ENCODE measurements at places on chromosomes 16 and 17. TPM values are rescaled to one million over a fixed set of nuclear protein-coding genes. Genes with fewer than 3 reads are reported as not detected.

- H3K27ac ChIP-seq = no peak overlapping the region
- DNase-seq = peak; percentile 72
- H3K27me3 ChIP-seq = no peaks in the 10 kb centered on the region
- H3K4me3 ChIP-seq = no peak overlapping the region
- H3K4me1 ChIP-seq = 0 out of 2 replicates have a peak, but pooled peaks cover 1% of the 10 kb centered on the region
Observed at GRCh38 chr17:3935140-3935542, 18.9 kb upstream of the P2RX1 start.

DNA sequence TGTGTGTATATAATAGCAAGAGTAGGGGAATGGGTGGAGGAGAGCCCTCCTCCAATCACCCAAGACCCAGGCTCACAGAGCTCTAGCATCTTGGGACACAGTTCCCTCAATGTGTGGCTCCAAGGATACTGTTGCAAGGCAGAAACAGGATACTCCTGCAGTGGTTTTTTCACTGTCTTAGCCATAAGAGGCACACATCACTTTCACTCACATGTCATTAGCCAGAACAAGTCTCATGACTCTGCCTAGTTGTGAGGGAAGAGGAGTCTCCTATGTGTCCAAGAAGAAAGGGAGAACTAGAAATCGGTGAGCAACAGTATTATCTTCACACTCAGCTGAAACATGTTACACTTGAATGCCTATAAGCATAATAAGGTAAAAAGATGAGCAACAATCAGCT lies 11.1 kb upstream of the NUDT7 start:
- no peaks in the 10 kb centered on the region for H3K36me3 ChIP-seq
- no peak for DNase-seq
- H3K4me1 ChIP-seq = no peaks in the 10 kb centered on the region
- H3K4me3 ChIP-seq = no peak overlapping the region
- H3K27ac ChIP-seq = no peak overlapping the region

DNA sequence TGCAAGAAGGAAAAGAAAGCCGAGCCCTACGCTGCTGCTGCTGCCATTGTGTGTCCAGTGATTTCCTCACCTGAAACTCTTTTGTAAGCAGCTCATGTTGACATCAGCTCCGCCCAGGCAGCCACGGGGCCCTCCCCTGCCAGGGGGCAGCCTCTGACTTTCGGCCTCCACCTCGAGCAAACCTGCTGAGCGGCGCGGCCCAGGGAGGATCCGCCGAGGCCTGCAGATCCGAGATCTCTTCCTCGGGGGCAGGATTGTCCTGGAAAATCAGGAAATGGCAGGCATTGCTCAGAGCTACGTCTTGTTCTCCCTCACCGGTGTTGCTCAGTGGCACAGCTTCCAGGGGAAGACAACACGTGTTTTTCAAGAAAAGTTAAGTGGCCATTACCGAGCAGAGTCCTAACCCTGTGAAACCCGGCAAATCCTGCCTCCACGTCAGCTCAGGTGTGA lies 35.6 kb upstream of the ZNF750 start:
- peaks cover 9% of the 10 kb centered on the region for H3K36me3 ChIP-seq
- no peak overlapping the region for H3K27ac ChIP-seq
- no peak overlapping the region for H3K4me3 ChIP-seq

GRCh38 chr17:1482680-1483079 lies 9.8 kb downstream of the MYO1C start:
- no peaks in the 10 kb centered on the region for H3K27me3 ChIP-seq
- H3K36me3 ChIP-seq = peaks cover 53% of the 10 kb centered on the region
- H3K4me1 ChIP-seq = peaks cover 9% of the 10 kb centered on the region
- no peak overlapping the region for H3K27ac ChIP-seq

DNA sequence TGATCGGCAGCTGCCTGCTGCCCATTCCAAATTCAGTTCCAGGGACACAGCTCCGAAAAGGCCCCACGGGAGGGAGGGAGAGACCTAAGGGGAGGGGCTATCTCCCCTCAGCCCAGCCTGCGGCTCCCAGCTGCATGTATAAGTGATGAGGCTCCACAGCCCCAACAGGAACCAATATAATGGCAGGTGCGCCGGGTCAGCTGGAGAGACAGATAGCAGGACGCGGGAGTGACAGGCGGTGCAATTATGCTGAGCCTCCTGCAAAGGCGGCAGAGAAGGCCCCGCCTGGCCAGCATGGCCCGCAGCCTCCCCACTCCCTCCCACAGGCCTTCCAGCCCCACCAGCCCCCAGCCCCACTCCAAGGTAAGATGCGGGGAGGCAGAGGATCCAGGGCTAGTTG lies 8.1 kb upstream of the C1QL1 start:
- H3K4me1 ChIP-seq = peaks cover 39% of the 10 kb centered on the region
- no peak overlapping the region for H3K4me3 ChIP-seq
- H3K27me3 ChIP-seq = peaks cover 4% of the 10 kb centered on the region
- no peak overlapping the region for H3K27ac ChIP-seq

DNA sequence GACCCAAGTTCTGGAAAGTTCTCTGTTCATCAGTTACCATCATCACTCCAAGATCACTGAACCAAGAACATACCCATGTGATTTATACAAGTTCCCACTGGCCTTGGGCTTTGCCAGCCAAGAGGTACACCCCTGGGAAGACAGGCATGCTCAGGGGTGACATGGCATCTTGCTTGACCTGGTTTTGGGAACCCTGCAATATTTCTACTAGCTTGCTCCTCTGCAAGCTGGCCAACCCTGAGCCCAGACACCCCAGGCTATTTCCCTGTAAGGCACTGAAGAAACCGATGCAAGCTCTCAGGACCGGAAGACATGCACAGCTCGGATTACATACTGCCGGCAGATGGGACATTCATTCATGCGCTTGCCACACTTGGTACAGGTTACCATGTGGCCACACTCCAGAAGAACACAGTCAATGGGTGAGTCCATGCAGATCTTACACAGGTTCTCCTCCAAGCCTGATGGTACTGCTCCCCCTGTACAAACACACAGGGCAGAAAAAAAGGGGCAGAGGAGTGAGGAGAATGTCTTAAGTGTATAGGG lies 31.4 kb downstream of the LIG3 start:
- no peak overlapping the region for H3K4me3 ChIP-seq
- H3K36me3 ChIP-seq = peaks cover 28% of the 10 kb centered on the region
- no peaks in the 10 kb centered on the region for H3K27me3 ChIP-seq

GRCh38 chr16:27202923-27203506 lies 311 bp upstream of the KDM8 start:
- H3K27me3 ChIP-seq = peaks cover 2% of the 10 kb centered on the region
- peaks cover 2% of the 10 kb centered on the region for H3K4me1 ChIP-seq
- no peaks in the 10 kb centered on the region for H3K36me3 ChIP-seq
- peak overlapping the region; percentile 68 for H3K4me3 ChIP-seq
- H3K27ac ChIP-seq = peak overlapping the region; percentile 96

- no peaks in the 10 kb centered on the region for H3K27me3 ChIP-seq
- H3K27ac ChIP-seq = no peak overlapping the region
- peaks cover 6% of the 10 kb centered on the region for H3K4me1 ChIP-seq
- no peak overlapping the region for H3K4me3 ChIP-seq
Observed at GRCh38 chr17:21020622-21021021, 22.2 kb downstream of the USP22 start.

GRCh38 chr17:73654241-73654640 lies 10.0 kb upstream of the SDK2 start:
- no peaks in the 10 kb centered on the region for H3K4me1 ChIP-seq
- H3K27ac ChIP-seq = no peak overlapping the region
- H3K4me3 ChIP-seq = no peak overlapping the region
- H3K27me3 ChIP-seq = no peaks in the 10 kb centered on the region

- no peak overlapping the region for H3K27ac ChIP-seq
- peaks cover 2% of the 10 kb centered on the region for H3K4me1 ChIP-seq
- H3K36me3 ChIP-seq = no peaks in the 10 kb centered on the region
- H3K4me3 ChIP-seq = no peak overlapping the region
Observed at GRCh38 chr16:64586781-64587180, 535.1 kb downstream of the CDH11 start.

DNA sequence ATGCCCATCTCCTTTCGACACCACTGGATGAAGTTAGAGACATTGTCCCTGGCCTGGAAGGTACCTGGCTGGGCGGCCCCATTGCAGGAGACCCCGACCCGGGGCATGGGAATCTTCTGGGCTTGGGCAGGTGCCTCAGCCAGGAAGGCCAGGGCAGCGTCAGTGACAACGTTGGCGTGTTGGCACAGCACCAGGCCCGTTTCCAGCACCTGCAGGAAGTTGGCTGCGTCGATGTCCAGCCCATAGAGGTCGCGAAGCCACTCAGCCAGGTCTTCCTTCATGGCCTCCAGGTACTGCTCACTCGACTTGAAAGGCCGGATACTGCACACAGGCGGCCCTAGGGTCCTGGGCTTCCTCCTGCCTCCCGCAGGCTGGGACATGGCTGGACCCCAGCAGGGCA lies 568 bp downstream of the GAS2L2 start:
- no peaks in the 10 kb centered on the region for H3K36me3 ChIP-seq
- DNase-seq = no peak

Gene NUPR1
- polyA plus RNA-seq = 27.9 TPM

Gene DYNLL2
- 14.2 TPM for polyA plus RNA-seq

Gene ST6GALNAC2
- polyA plus RNA-seq = 0.10 TPM
